Activated B cell treated with CpG ODN at 0.5 μM for 24 hours (primary cell): ENCODE measurements at places on chromosomes 16 and 17.
A peak's percentile ranks its signal among the peaks of the same experiment; 100 is the strongest.

GRCh38 chr17:75270966-75271232, at the start of gene MIF4GD:
MIF4GD (minus strand) TSS chr17:75271231; CDS start chr17:75270195, 1,036 bp downstream.
- DNase-seq, result no peak

- no peak for DNase-seq
Measured at GRCh38 chr16:27547134-27547533, 2.6 kb downstream of the GTF3C1 start.

DNA sequence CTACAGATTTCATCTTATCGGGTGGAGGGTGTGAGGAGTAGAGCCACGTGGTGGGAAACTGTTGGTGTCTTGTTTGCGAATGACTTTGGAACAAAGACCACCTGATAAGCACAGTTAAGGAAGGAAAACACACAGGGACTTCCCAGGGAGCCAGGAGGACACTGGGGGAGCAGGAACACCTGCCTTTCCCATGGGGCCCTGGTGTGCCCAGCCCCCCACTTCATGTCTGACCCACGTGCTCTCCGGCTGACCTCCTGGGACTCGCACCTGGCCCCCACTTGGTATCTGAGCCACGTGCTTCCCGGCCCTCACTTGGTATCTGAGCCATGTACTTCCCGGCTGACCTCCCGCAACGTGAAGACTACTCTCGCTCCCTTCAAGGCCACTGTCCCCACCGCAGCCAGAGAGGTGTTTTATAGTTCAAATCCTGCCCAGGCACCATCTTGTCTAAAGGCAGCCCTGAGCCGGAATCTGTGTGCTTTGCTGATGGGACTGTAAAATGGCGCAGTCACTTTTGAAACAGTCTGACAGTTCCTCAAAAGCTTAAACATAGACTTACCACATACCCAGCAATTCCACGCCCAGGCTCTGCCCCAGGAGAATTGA, 5.4 kb upstream of the CSNK1D start:
- no peak for DNase-seq

GRCh38 chr17:67863624-67864247, 38.4 kb downstream of the BPTF start:
- no peak for DNase-seq

GRCh38 chr16:81601601-81602255, 157.1 kb downstream of the CMIP start:
- no peak for DNase-seq

- DNase-seq, result no peak
Measured at GRCh38 chr17:69460963-69461922, 46.7 kb downstream of the MAP2K6 start.

GRCh38 chr17:2207815-2208515, 95.6 kb downstream of the SMG6 start:
- no peak for DNase-seq

DNA sequence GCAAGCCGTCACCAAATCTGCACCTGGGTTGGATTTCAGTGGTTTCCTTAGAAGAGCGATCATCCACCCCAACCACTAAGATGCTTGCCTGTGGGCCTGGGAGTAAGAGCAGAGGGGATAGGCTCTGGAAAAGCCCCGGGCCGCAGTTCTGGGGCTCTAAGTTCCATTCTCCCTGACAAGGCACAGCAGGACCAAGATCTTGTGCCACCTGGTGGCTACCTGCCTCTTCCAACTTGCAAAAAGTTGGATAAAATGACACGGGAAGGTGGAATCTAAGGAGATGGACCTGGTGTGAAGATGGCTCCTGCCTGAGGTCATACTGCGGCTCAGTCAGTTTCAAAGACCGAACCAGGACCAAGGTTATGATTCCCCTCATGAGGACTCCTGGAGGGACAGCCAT, 42.3 kb downstream of the ABCC12 start:
- no peak for DNase-seq

DNA sequence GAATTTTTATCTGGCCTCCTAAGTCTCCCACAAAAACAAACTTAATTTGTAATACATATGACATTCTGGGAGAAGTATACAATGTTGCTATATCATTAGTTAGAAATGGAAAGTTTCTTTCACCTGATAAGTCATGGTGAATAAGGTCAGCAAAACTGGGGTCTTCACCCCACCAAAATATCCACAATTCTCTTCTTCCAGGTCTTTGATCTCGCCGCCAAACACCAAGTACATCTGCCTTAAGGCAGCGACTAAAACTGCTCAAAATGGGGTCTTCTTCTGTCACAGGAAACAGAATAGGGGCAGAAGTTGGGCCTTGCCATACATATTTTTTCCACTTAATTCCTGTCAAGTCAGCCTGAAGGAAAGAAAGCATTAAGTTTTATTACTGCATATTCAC, 2.1 kb downstream of the MED13 start:
- no peak for DNase-seq

- no peak for DNase-seq
Measured at GRCh38 chr16:51553314-51553713, 402.2 kb upstream of the SALL1 start.

DNA sequence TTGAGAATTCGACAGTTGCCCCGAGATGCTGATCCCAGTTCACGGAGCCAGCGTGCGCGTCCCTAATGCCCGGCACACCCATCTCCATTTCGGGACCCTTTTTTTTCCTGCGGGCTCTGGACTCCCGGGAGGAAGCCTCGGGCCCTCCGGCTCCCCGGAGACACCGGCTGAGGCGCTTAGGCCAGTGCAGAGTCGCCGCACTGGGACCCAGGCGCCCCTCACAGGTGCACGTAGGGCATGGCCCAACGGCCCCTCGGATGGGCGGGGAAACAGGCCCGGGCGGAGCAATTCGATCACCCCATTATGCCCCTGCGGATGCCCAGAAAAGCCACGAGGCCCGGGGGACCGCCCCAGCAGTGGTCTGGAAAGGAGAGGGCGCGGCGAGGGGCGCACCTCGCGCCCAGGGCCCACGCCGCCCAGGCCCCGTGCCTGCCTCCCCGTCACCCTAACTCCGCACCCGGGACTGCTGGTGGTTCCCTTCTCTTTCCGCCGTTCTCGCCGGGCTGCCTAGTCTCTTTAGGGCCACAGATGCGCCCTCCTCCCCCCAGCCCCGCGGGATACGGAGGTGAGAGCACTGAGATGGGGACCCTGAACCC, 18.5 kb upstream of the ZFHX3 start:
- no peak for DNase-seq

- DNase-seq, result no peak
Measured at GRCh38 chr16:54985668-54986067, 55.0 kb downstream of the IRX5 start.

DNA sequence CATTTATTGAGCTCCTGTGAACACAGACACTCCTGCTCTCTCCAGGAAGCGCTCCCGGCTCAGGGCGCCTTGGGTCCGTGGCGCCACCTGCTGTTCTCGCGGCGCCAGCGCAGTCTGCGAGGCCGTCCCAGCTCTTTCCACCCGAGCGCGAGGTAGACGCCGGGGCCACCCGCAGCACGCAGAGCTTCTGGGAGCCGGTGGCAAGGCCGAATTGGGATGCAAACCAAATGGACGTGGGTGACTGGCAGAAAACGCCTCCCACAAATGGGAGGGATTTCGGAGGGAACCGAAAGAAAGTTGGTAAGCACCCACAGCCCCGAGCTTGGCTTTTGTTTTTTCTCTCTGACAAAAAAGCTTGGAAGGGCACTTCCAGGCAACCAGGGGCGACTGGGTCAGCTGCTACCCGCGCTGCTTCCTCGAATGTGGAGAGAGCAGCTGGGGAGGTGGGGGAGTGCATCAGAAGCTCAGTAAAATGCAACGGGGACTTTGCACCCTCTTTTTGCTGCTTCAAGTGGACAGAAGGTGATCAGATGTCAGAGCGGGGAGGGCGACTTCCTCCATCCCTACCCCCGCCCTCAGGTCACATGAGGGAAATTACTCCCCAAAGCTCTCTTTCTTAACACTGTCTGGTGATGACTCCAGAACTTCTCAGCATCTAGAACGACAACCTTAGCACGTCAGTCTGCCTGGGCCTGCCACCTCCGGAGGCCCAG, 13.5 kb upstream of the N4BP1 start:
- DNase-seq, result peak; percentile 78

DNA sequence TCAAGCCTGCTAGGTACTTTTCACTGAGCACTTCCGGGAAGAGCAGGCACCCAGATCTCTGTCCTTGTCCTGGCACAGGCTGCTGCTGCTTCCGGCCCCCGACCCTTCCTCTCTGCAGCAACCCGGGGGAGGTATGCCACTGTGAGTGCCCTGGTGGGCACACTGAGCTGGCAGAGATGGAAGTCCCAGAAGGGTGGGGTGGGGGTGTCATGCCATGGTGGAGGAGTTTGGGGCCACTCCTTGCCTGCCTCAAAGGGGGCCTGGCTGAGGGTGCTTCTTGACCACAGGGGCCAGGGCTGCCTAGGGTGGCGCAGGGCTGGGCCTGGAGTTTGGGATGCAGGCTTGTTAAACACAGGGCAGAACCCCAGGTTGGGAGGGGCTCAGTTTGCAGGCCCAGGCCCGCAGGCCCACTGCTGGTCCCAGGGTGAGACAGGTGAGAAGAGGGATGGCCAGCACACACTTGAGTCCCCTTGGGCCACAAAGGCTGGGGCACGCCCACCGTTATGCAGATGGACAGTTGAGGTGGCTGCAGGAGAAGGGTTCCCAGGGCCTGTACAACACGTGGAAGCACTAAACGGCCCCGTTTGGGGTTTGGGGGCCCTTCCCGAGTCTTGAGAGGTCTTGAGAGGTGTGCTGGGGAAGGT, 8.7 kb downstream of the TMEM235 start:
- no peak for DNase-seq

- DNase-seq, result peak; percentile 34
Measured at GRCh38 chr16:11224096-11224893, 31.7 kb downstream of the SOCS1 start.

- DNase-seq, result no peak
Measured at GRCh38 chr17:50517011-50517410, 8.8 kb downstream of the MYCBPAP start.

GRCh38 chr16:57619606-57620334, 8.7 kb upstream of the ADGRG1 start:
- no peak for DNase-seq

DNA sequence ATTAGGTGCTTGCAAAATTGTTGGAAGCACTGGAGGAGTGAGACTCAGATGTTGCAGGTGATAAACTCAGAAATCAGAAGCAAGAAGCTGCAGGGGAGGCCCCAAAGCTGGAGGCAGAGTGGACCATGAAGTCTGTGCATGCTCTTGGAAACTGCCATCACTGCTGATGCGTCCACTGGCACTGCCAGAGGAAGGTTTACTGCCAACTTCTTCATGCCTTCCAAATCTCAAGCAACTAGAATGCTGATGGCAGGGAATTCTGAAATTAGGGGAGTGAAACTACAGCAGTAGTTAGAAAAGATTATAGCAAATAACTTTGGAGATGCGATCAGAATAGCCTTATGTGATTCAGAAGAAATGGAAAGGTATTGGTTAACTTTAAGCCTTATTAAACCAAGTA, 277.1 kb upstream of the SDK2 start:
- no peak for DNase-seq

- DNase-seq, result no peak
Measured at GRCh38 chr17:61200339-61200715, 199.3 kb upstream of the TBX2 start.

DNA sequence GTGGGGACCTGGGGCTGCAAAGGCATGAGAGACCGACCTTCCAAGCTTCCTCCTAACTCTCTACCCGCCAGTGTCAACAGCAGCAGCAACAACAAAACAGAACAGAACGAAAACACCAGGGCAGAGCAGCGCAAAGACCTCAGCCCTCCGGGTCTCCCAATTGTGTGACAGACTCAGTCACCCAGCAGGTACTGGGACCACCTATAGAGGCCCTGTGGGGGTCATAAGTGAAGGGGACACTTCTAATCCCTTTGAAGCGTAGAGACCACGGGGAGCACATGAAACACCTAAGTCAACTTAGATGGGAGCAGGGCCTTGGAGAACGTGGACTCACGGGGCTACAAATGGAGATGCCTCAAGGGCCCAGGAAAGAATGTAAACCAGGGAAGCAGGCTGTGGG, 12.6 kb upstream of the CCDC182 start:
- no peak for DNase-seq

DNA sequence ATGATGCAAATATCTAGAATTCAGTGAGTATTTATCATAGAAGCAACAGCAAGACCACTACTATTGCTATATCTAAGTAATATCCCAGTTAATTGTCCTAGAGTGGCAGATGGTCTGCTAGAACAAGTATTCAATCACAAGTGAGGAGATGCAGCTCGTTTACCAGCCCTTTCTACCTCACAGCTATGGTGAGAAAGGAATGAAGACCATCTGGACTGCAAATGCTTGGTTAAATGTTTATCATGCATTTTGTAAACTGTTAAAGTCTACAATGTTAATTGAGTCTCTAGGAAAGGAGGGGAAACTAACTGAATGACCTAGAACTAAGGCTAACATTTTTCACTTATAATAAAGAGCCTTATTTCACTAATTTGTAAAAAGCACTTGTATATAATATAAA, 52.5 kb downstream of the CNOT1 start:
- no peak for DNase-seq

DNA sequence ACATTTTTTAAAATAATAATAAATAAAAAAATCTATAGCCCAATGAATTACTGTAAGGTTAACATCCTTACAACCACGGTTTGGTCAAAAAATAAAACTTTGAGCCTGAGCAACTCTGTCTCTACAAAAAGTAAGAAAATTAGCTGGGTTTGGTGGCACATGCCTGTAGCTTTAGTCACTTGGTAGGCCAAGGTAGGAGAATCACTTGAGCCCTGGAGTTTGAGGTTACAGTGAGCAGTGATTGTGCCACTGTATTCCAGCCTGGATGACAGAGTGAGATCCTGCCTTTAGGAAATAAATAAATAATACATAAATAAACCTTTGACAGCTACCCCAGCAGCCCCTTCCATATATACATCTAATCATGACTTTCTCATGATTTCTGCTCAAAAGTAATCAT, 26.9 kb upstream of the PHAF1 start:
- DNase-seq, result no peak

DNA sequence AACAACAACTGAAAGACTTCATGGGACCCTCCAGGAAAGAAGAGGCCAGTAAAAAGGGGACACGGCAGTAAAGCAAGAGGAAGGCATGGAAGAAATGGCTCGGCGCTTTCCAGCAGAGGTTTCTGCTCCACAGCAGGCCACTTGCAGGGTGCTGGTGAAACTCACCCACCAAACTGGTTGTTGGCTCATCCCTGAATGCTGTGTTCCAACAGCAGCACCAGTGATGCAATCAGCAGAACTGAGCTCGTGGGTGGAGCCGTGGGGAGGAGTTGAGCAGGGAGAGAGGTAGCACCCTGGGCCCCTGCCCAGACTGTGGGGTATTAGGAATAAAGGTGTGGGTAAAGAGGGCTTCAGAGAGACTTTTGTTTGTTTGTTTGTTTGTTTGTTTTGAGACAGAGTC, 62.8 kb upstream of the ADCY9 start:
- no peak for DNase-seq

- no peak for DNase-seq
Measured at GRCh38 chr16:74862743-74863244, 88.2 kb upstream of the FA2H start.

DNA sequence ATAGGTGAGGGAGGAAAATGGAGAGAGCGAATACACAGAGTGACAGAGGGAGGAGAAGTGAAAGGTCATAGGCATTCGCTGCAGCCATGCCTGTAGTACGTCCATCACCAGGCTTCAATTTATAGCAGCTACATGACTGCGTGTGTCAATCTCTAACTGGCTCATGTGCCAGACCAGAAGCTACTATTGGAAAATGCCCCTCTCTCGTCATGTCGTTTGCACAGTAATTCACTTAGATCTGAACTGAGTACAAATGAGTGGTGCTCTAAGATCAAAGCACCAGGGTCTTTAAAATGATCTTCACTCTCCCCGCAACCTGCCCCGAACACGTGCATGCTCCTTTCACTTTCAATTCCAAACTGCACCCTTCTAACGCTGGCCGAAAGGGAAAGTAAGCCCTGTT, 51.3 kb downstream of the ADCY9 start:
- no peak for DNase-seq
